ENCODE measurements at places on chromosomes 1 and 21.

- no peak for DNase-seq
These were observed 132.3 kb downstream of the ZZZ3 start for GRCh38 chr1:77550135-77550534.

DNA sequence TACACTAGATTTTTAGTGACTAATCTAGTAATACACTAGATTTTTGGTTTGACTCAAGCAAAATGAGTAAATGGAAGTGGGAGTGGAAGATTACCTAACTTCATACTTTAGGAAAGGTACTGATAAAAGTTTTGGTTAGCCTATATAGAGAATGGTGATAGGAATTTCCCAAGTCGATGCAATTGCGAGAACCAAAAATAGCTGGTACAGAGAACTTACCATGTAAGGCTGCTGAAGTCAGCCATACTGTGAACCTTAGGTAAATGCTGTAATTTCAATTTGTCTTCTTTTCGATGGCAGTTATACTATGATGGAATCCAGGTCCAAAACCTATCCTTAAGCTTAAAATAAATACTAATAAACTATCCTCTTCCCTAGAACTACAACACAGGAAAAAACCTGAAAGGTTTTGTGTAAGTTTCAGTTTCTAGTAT, 4.6 kb downstream of the PNRC2 start:
- no peak for DNase-seq

GRCh38 chr1:216710598-216711333, 12.5 kb downstream of the ESRRG start:
- DNase-seq = no peak

GRCh38 chr1:187716160-187716559, 887.4 kb downstream of the PLA2G4A start:
- no peak for DNase-seq

- DNase-seq = no peak
These were observed 31.0 kb downstream of the NENF start for GRCh38 chr1:212463565-212464285.

Data from B cell (primary cell).